Stimulated activated CD4-positive, alpha-beta T cell treated with anti-CD3 and anti-CD28 coated beads, Interleukin-4, amount 100 ng/mL, for 48 hours (primary cell): ENCODE measurements at places on chromosomes 11 and 22.

GRCh38 chr11:131370090-131370751, at the start of gene NTM:
TSS of gene NTM (plus strand) at chr11:131370615.
- no peak for DNase-seq

- no peak for DNase-seq
These were observed 1165.1 kb downstream of the BRD1 start for GRCh38 chr22:48662476-48663135.

DNA sequence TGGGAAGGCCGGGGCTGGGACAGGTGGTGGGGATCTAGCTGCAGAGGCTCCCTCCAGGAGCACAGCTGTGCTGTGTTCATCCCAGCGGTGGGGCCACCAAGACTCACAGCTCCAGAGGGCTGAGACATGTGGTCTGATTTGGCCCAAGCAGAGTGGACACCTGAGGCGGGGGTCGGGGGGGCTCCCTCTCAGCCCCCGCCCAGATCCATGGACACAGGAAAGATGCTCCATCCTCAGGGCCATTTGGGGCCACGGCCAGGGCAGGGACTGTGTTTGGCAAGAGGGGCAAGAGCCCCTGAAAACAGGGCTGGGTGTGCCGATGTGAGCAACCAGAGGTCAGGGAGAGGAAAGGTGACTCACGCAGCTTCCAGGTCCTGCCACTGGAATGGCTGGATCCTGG, 219.4 kb downstream of the BRD1 start:
- DNase-seq: no peak

DNA sequence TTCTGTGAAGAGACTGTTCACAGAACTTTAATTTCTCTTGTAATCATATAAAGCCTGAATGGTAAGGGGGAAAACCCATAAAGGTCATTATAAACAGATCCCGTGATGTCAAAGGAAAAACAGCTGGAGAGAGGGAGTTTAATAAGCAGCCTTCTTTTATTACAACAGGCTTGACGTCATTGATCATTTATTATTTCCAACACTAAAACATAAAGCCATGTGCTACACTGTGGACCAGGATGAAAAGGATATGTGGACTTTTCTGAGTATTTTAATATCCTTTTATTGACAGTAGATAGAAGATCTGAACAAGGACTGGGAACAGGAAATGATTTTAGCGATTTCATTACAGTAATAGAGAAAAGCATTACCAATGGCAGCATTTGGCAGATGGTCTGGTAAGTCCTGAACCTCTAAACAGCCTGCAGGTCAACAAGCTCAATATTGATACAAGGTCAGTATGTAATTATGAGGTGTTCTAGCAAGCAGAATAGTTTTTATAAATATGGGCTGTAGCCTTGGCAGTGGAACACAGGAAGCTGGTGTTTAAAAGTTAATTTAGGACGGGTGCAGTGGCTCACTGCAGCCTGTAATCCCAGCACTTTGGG, 25.1 kb upstream of the TPH1 start:
- DNase-seq: no peak

GRCh38 chr11:112656772-112657428, 304.3 kb upstream of the NCAM1 start:
- DNase-seq: no peak
